RKO (cell line): ENCODE measurements at places on chromosomes 13 and 19.

DNA sequence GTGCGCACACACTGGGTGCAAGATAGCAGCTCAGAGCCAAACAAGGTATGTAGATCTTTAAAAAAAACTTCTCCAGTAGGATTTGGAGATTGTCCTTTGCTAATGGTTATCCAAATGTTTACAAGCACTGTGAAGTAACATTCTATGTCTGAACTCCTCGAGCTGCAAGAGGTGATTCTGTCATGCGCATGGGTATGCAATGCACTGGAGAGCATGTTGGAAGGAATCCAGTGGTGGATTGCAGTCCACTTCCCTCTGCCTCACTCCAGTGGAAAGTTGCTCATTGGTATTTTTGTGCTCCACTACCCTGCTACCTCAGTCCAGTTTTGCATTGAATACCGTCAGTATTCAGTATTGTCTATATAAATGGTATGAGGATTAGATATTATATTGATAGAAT lies 132.1 kb downstream of the ATP8A2 start:
- DNase-seq: no peak

- DNase-seq: no peak
These were observed 246.5 kb downstream of the FGF9 start for GRCh38 chr13:21917086-21918015.

- DNase-seq: no peak
These were observed 213.7 kb downstream of the ZIC5 start for GRCh38 chr13:99757756-99758459.

DNA sequence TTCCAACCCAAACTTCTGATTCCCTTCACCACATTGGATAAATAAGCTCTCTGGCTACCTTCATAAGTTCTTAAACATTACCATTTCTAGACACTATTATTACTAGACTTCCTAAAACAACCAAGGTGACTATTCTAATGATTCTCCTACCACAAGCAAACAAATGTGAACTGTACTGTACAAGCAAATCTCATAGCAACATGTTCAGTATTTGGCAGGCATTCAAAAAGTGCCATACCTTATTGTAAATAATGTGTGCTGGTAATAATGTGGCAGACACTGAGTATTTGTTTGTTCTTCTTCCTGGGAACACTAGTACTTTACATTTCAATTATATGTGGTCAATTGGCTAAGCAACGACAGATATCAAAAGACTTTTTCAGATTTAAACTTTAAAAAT lies 986.0 kb upstream of the SPRY2 start:
- DNase-seq: no peak

DNA sequence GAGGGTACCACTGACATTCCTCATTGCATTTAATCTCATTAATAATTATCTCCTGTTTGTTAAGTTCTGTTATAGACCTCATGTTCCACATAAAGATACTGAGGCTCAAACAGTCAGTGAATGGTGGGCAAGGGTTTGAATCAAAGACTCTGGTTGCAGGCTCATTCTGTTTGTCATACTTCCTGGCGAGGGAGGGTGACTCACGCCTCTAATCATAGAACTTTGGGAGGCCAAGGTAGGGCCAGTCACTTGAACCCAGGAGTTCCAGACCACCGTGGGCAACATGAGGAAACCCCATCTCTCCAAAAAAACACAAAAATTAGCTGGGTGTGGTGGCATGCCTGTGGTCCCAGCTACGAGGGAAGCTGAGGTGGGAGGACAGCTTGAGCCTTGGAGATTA lies 220.7 kb upstream of the MIR17HG start:
- peak; percentile 39 for DNase-seq

DNA sequence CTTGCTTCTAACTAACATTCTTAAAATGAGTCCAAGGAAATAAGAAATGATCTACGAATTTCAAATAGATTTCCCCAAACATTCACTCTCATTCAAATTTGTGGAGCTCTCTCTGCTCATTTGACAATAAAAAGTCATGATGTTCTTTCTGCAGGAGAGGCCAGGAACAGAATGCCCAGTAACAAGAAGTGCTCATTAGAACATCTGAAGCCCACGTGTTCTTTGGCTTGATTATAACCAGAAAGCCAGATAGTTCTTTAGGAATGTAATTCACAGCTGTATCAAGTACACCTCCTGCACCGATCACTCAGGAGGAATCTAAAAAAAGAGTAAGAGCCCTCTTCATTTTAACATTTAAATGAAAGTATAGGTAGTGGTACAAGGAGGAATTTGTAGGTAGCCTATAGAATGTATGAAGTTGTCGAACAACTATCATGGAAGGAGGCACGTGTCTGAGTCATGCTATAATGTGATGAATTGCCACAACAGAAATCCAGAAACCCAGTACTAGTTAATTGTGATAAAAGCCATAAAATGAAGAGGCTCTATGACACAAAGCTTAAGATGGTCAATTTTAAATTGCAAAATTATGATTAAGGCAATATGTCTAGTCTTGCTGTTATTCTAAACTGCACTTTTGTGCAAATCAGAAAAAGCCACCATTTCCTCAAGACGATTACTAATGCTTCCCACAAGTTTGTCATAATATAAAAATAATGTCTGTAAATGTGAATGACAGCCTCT lies 12.8 kb downstream of the MEDAG start:
- no peak for DNase-seq

DNA sequence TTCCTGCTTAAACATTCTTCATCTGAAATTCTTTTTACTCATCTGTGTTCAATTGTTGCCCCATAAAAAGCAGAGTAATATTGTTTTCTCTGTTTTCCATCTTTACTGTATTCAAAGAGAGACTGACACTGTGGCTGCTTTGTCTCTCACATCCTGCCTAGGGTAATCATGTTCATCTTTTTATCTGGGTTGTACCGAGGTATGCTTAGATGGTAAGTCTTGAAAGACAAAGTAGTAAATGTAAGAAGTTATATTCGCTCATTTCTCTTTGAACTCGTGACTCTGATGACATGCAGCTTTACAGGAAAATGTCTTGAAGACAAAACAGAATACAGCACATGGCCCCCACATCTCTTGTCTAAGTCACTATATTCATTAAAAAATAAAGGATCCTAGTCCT lies 20.0 kb upstream of the CYSLTR2 start:
- DNase-seq: no peak

DNA sequence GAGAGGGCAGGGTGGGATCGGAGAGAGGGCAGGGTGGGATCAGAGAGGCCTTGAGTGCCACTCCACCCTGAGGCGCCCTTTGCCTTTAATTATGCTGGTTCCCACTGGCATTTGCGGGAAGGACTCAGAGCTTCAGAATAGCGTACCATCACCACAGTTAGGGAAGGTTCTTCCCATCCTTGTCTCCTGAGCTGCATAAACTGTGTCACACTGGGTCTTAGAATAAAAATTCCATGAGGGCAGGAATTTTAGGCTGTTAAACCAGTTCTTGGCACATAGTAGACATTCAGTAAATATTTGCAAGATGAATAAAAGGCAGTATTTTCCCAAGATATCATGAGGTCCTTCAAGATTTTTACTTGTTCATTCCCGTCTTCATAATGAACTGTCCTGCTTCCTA lies 24.4 kb downstream of the PPP2R1A start:
- no peak for DNase-seq

DNA sequence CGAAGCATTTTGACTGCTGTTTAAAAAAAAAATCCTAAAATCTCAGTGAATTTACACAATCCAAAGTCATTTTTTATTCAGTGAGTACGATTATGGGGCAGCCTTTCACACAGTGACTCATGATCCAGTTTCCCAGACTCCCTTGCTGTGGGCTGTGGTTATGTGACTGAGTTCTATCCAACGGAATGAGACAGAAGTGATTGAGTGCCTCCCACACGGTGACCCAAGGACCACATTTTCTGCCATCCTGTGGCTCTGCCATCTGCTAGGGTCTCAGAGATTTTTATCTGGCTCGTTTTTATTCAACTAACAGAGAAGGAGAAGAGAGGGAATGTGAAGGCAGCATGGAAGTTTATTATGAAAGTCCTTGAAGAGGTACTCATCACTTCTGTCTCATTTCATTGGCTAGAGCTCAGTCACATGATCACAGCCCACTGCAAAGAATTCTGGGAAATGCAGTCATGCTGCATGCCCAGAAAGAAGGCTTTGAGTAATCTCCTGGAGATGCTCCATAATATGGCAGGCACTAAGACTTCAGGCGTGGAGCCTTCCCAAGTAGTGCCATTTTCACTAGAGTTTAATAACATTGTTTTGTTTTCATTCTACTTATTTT lies 999.4 kb downstream of the UQCRFS1 start:
- DNase-seq: peak; percentile 65

- DNase-seq: peak; percentile 34
These were observed 101.4 kb downstream of the RNF17 start for GRCh38 chr13:24865163-24865953.

DNA sequence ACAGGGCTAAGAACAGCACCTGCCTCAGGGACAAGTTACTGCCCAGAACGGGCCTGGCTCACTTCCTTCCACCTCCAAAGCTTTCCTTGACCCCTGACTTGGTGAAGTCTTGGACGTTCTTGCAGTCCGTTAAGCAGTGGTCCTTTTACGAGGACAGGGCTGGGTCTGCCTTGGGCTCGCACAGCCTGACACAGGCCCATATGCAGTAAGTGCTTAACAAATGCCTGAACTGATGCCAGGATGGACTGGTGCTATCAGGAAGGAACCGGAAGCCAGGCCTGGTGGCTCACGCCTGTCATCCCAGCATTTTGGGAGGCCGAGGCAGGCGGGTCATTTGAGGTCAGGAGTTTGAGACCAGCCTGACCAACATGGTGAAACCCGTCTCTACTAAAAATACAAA lies 1.8 kb upstream of the PLK5 start:
- no peak for DNase-seq

- DNase-seq: no peak
These were observed 51.9 kb upstream of the C1QTNF9B start for GRCh38 chr13:23949200-23949599.

DNA sequence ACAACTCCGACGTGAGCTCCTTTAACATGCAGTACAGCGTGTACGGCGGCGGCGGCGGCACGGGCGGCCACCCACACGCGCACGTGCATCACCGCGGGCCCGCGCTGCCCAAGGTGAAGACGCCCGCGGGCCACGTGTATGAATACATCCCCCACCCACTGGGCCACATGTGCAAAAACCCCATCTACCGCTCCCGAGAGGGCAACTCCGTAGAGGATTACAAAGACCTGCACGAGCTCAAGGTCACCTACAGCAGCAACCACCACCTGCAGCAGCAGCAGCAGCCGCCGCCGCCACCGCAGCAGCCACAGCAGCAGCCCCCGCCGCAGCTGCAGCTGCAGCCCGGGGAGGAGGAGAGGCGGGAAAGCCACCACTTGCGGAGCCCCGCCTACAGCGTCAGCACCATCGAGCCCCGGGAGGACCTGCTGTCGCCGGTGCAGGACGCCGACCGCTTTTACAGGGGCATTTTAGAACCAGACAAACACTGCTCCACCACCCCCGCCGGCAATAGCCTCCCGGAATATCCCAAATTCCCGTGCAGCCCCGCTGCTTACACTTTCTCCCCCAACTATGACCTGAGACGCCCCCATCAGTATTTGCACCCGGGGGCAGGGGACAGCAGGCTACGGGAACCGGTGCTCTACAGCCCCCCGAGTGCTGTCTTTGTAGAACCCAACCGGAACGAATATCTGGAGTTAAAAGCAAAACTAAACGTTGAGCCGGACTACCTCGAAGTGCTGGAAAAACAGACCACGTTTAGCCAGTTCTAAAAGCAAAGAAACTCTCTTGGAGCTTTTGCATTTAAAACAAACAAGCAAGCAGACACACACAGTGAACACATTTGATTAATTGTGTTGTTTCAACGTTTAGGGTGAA lies 6.6 kb downstream of the SLITRK5 start:
- no peak for DNase-seq

DNA sequence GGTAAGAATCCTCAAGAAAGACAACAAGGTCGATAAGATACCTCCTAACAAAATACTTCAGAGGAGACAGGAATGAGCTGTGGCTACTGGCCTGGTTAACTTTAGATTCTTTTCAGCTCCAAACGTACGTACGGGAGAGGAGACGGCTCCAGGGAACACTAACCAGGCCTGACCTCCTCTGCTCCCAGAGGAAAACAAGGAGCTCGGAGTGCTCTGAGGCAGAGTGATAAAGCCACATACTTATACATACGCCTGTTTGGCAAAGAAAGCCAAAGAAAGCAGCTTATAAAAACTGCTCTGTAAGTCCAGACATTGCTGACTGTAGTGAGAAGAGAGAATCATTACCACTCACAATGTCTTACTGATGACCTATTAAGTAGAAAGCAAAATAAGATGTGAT lies 263.9 kb downstream of the MZT1 start:
- DNase-seq: no peak

GRCh38 chr19:4758659-4759058 lies 32.9 kb upstream of the FEM1A start:
- no peak for DNase-seq

GRCh38 chr13:24716446-24716845 lies 36.2 kb downstream of the ATP12A start:
- no peak for DNase-seq

DNA sequence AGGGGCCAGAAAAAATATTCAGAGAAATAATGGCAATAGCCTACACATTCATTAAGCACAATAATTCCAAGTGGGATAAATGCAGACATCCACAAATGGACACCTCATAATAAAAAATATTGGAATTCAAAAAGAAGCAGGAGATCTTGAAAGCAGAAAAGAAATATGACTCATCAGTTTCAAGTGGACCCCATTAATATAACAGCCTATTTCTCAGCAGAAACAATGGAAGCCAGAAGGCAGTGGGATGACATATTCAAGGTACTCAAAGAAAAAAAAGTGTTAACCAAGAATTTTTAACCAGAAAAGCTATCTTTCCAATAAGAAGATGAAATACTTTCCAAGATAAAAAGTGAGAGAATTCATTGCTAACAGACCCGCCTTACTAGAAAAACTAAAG lies 48.4 kb upstream of the CYP2A13 start:
- DNase-seq: no peak

GRCh38 chr13:76944456-76944855 lies 3.9 kb upstream of the ACOD1 start:
- no peak for DNase-seq

DNA sequence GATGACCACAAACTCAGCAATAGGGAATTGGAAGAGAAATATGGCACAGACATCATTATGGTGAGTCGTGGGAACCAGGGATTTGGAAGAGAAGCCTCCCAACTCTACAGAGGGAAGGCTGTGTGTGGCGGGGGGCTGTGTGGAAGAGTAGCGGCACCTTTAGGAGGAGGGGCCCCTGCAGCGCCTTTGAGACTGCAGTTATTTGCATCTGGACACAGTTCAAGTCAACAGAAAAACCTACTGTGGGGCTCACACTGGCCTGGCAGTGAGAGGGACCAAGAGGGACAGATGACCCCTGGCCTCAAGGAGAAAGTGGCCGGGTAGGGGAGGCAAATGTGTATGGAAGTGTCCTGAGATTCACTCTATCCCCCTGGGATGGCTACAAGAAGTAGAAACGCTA lies 5.1 kb downstream of the ATP12A start:
- no peak for DNase-seq

GRCh38 chr19:1947651-1948209 lies 6.8 kb downstream of the CSNK1G2 start:
- no peak for DNase-seq

GRCh38 chr13:75225288-75226032 lies 256.5 kb downstream of the TBC1D4 start:
- no peak for DNase-seq

GRCh38 chr13:28678809-28679208 lies 19.9 kb downstream of the POMP start:
- peak; percentile 20 for DNase-seq
